ENCODE measurements at places on chromosomes 2 and 18.

GRCh38 chr2:25053041-25053440 is 11.2 kb downstream of the EFR3B start:
- DNase-seq, result no peak

GRCh38 chr2:20487392-20488174 is 40.7 kb downstream of the RHOB start:
- no peak for DNase-seq

DNA sequence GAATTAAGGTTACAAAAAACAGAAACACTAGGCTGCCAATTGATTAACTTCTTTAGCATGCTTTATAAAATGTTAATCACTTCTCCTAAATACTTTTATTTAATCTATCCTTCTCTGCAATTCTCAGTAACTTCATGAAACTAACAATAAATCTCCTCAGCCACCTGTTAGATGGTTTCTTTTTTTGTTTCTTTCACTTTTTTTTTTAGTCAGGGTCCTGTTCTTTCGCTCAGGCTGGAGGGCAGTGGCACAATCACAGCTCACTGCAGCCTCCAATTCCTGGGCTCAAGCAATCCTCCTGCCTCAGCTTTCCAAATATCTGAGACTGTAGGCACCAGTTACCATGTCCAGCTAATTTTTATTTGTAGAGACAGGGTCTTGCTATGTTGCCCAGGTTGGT is 213.4 kb upstream of the STK17B start:
- DNase-seq, result no peak

- no peak for DNase-seq
Measured at GRCh38 chr2:212361174-212361756, 177.3 kb downstream of the ERBB4 start.

DNA sequence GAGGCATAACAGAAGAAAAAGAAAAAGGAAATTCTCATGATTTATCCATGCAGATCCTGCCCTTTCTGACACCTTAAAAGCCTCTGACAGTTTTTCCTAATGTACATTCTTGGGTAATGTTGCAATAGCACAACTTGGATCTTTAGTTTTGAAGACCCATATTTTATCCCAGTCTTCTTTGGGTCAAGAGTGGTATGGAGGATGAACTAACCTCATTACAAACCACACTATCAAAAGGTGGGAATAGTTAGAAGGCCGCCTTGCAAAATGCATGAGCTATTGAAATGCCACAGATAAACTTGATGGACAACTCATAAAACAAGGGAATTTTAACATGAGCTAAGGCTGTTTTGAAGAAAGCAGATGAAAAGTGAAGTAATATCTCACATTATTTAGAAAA is 1479.8 kb upstream of the ACVR2A start:
- DNase-seq, result no peak

GRCh38 chr18:48657447-48658120 is 118.8 kb downstream of the CTIF start:
- no peak for DNase-seq

GRCh38 chr2:205766779-205767359 is 84.6 kb downstream of the NRP2 start:
- DNase-seq, result peak; percentile 32

GRCh38 chr18:27378431-27379095 is 193.5 kb upstream of the CHST9 start:
- no peak for DNase-seq

DNA sequence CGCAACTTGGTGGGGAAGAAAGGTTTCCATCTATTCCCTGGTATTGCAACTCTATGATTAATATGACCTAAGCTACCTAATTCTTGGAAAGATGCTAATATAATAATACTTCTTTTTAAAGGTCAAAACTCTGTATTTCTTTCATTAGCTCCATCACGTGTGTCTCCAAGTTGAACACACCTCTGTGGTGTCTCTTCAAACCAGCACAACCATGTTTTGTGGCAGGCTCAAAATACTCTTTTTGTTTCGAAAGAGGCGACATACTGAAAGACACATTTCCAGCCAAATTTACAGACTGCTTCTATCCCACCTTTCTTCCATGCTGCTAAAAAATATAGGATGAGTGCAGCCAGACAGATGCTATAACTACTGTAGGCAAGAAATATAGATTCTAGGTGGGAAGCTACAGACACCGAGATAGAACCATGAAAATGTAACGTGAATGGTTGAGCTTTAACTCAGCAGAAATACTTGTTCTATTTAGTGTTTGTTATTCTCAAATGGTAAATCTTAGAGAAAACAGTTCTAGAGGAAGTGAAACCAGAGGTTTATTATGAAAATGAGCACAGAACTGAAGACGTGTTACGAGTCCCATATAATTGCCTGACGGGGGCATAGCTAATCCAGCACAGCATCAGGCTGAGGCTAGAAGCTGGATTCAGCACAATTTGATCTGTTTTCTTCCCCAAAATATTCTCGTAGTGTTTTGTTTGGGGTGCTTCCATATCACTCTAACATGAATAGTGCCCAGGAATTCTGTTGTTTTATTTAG is 991.5 kb upstream of the FANCL start:
- DNase-seq, result no peak

GRCh38 chr2:173164396-173164795 is 88.8 kb downstream of the MAP3K20 start:
- no peak for DNase-seq

DNA sequence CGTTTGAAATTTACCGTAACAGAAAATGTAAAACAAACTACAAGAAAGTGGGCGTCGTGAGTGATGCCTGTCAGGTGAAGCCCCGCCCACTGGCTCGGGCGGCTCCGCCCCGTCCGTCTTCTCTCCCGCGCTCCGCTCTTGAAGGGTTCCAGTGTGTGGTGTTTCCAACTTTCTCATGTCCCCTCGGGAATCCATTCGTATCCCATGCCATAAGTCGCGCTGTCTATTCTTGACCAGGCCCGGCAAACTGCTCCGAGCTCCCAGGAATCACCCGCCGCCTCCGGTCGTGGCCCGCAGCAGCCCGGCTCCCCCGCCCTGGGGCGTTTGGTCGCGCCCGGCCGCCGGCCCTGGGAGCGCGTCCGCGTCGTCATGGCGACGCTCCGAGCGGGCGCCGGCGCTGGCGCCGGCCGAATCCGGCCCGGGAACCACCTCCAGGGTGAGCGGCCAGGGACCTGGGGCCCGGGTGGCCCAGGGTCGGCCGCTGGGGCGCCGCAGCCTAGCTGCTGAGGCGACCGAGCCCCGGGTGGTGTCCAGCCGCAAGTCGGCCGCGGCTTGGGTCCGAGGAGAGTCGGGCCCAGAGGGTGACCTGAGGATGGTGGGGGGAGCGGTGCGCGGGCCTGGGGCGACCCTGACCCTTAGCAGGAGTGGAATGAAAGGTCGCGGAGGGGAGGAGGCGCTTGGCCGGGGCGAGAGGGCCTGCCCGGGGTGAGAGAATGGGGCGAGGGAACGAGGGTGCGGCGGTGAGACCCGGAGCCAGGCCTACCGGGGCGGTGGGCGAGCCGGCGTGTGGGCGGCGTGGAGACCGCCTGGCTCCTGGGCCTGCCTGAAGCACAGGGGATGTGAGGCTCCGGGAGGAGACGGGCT is at the start of gene CFAP221:
CFAP221 (plus strand) TSS at position 375 of the 864 bp plus-strand sequence. CDS start 1,683 bp downstream, outside the sequence.
- no peak for DNase-seq

GRCh38 chr2:75277111-75277510 is 77.8 kb upstream of the TACR1 start:
- no peak for DNase-seq

DNA sequence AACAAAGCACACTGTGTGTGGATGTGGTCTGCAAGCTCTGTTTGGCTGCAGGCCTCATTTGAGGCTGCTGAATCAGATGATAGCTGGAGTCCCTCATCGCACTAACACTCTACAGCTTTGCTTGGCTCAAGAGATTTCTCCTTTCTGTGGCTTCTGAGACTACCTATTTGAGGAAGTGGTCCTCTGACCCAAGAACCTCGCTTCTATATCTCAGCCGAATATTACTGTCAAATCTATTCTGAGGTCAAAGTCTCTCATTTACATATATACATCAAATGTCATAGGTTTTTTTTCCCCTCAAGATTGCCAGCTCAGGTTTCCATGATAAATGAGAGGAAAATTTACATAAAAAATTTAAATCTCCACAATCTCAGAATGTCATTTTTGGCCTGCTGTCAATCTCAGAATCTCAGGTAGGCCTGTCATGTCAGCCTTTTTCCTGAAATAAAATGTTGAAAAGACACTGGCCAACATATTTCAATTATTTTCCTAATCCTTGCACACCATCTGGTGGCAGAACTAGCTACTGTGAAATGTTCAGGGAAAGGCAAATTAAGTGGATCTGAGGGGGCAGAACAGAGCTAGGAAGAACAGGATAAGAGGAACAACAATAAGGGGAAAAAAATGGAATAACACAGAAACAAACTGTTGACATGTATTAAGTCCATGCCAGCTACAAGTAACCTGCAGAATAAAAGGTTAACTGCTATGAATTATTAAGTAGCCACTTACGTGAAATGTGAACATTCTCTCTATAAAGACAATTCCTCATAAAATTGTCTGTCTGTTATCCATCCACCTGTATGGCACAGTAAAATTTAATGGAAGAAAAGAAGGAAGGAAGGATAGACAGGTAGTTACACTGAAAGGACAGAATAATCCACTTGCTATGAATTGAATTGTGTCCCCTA is 39.3 kb downstream of the AP1S3 start:
- no peak for DNase-seq

GRCh38 chr2:133044556-133044955 is 374.6 kb upstream of the LYPD1 start:
- no peak for DNase-seq
